ENCODE measurements at places on chromosomes 12 and 14. TPM values are rescaled to one million over a fixed set of nuclear protein-coding genes. Genes with fewer than 3 reads are reported as not detected.
A peak's percentile ranks its signal among the peaks of the same experiment; 100 is the strongest.

DNA sequence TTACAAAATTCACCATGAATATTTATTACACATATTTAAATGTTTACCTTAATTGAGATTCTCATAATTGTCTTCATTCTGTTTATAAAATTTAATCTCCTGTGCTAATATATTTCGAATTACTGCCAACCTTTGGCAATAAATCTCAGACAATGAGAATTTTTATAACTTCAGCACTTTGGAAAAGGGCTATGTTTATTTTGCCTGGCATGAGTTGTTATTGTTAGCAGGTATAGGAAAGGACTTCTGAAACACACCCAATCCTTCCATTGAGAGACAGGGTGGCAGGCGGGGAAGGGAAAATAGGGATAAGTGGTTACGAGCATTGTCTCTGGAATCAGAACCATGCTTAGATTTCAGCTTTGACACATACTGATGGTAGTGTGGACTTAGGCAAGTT is 12.1 kb upstream of the MSRB3 start:
- DNase-seq, result no peak

GRCh38 chr14:96999654-97000155 is 202.5 kb downstream of the VRK1 start:
- no peak for DNase-seq

- DNase-seq, result no peak
These were observed 1845.8 kb upstream of the SEL1L start for GRCh38 chr14:83379436-83379835.

DNA sequence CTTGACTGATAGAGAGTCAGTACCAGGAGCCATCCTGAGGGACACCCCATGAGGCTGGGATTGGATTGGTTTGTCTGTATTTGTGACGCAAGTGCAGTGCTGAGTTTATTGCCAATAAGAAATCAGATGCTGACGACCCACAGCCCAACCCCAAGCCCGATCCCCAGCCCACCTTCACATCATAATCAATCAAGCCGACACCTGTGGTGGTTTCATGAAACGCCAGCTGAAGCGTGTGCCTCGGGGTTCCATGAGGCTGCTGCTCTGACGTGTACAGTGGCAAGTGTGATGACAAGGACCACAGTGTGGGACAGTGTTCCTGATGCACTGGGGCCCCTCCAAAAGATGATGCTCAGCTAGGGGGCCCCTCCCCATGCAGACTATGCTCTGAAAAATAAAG is 62.1 kb upstream of the C14orf180 start:
- DNase-seq, result no peak

- DNase-seq, result peak; percentile 60
These were observed 1.9 kb downstream of the TGFB3 start for GRCh38 chr14:75979648-75980565.

DNA sequence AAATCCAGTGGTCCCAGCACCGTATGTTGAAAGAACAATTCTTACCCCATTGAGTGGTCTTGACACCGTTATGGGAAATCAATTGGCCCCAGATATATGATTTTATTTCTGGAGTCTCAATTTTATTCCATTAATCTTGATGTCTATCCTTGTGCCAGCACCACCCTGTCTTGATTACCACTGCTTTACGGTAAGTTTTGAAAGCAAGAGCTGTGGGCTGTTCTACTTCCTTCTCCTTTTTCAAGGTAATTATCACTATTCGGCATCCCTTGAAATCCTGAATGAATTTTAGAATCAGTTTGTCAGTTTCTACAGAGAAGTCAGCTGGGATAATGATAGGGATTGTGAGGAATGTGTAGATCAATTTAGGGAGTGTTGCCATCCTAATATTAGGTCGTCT is 160.8 kb upstream of the SFSWAP start:
- DNase-seq, result no peak

DNA sequence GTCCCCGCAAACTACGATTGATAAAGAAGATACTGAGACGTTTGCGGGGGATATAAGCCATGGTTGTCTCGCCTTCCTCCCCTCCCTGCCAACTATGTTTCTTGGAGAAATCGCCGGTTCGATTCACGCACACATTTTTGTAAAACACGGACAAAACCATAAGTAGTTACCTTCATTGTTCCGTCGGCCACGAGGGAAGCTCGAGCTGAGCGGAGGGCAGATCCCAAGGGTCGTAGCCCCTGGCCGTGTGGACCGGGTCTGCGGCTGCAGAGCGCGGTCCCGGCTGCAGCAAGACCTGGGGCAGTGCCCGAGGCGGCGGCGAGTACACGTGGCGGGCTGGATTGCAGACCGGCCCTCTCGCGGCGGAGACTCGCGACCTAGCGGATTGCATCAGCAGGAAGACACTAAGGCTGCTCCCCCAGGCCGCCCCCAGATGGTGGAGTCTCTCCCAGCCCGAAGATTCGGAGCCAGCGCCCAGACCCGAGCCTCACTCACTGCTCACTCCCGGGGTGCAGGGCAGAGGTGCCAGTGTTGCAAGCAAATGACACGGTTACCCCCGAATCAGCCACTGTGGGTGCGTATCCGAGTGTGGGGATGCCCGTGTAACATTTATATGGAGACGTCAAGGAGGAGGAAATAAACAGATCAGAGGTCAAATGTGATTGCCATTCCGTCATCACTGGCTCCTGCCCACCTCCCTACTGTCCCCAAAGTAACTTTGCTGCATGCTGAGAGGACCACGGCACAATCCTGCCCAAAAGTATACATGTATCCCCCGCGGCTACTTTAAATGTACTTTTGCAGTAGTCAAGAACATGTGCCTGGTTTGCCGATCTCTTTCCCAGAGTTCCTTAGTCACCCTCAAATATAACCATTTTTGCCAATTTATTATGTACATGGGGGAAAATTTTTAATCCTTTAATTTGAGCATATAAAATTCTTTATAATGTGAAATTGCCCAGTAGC is at the start of gene BCAT1:
BCAT1 (minus strand) TSS at position 345 of the 966 bp plus-strand sequence; CDS start at position 176, 169 bp downstream.
- DNase-seq, result peak; percentile 86

DNA sequence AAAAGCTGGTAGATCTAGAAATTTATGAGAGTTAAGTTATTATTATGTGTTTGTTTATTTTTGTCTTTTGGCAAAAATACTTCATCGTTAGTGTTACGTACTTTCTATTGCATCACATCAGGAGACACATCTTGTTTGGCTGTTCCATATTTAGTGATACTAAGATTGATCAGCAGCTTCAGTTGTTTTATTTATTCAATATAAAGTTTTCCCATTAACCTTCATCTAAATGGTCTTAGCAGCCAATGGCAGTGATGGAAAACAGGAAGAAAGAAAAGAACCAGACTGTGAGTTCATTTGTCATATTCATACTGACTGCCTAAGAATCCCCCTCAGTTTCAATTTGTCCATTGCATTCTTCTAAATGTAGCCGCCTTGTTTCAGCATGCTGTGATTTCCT is 122.3 kb downstream of the METTL25 start:
- no peak for DNase-seq

DNA sequence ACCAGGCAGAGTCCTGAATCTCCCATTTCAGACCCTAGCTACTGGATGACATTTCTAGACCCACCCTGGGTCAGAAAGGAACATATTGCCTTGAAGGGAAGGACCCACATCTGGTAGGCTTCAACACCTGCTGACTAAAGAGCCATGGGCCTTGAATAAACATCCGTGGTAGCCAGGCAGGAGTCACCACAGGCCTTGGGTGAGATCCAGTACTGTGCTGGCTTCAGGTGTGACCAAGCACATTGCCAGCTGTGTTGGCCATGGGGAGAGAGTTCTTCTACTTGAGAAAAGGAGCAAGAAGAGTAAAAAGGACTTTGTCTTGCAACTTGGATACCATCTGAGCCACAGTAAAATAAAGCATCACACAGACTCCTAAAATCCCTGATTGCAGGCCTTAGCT is 332.6 kb downstream of the SLC16A7 start:
- no peak for DNase-seq

- no peak for DNase-seq
These were observed 1103.6 kb downstream of the BCL11B start for GRCh38 chr14:98168211-98168985.

DNA sequence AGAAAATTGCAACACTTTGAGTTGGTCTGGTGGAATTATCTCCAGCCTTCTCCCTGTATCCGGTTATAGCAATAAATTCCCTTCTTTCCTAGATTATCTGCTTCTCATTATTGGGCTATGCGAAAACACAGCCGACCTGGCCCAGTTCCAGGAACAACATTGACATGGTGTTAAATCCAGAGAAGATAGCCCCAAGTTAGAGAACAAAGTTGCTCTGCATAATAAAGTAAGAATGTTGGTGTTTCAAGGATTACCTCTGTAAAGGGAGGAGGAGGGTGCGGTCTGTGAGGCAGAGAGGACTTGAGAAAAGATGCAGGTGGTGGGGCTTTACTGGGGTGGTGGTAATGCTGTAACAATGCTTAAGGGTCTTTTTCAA is 12.1 kb downstream of the TCL1A start:
- no peak for DNase-seq

DNA sequence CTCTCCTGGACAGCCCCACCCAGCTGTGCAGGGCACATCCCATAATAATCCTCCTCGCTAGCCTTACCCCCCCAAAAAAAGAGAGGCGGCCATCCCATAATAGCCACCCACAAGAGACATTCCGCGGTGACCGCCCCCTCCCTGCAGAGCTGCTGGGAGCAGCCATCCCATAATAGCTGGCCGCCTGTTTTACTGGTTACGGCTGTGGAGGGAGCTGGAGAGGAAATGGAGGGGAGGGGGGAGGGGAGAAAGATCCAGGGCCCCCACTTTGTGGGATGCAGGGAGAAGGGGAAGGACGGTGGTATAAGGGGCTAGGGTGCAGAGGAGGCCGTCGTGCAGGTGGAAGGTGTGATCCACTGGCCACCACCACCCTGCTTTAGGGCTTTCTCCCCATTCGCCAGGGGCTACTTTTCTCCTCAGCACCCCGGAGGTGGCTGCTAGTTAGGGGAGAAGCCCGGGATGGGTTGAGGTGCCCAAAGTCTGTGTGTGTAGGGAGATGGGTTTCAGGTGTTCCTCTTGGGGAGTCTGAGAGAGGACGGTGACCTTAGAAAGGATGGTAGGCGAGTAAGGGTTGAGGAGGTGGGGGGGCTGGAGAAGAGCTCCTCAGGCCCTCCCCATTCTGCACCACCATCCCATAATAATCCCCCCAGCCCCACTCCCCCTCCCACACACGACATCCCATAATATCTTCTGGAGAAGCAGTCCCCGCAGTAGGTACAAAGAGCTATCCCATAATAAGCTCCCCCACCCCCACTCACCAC is 6.0 kb upstream of the CHD4 start:
- peak; percentile 83 for DNase-seq

DNA sequence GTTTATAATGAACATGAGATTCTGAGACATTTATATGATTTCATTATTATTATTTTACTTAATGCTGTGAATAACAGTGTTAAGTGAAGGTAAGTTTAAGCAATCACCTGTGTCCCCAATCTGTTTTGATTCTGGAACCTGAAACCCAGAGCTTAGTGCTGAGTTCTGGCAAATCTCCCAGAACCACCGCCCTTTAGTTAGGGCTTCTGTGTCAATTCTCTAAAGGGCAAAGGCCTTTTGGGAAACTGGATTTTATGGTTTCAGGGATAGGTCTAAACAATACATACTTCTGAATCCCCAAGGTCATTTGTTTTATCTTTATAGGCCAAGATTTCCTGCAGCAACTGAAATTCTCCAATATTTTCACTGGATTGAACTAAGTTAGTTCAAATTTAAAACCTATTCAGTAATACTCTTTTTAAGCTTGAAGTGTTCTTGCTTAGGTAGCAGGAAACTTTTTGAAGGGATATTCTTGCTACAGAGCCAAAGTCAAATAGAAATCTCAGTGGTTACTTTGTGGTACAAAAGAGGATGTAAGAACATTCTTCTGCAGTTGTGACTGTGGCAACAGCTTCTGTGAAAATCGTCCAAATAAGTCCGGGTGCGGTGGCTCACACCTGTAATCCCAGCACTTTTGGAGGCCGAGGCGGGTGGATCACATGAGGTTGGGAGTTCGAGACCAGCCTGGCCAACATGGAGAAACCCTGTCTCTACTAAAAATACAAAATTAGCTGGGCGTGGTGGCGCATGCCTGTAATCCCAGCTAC is 10.0 kb upstream of the PKP2 start:
- no peak for DNase-seq

DNA sequence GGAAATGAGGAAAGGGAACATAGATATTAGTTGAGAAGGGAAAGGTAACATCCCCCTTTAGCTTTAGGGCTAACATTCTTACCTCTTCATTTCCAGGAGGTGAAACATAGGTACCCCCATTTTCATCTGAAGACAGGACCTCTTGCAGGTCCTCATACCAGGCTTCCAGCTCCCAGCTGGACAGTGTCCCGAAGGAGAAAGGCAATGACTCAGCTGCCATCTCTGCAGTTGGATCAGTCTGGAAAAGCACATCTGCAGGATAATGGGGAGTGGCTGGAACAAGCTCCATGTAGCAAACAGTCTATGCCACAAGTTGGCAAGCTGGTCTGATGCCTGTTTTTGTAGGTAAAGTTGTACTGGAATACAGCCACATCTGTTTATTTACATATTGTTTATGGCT is 3.1 kb downstream of the DDIT3 start:
- no peak for DNase-seq

- peak; percentile 66 for DNase-seq
These were observed 27.4 kb downstream of the DTX1 start for GRCh38 chr12:113083863-113084435.

GRCh38 chr14:89956661-89957009 is 908 bp downstream of the TDP1 start:
- no peak for DNase-seq

GRCh38 chr14:101349108-101349507 is 212.2 kb upstream of the DIO3 start:
- no peak for DNase-seq

- no peak for DNase-seq
These were observed 18.6 kb downstream of the PPFIBP1 start for GRCh38 chr12:27542628-27543027.

- no peak for DNase-seq
These were observed 25.0 kb upstream of the COCH start for GRCh38 chr14:30849354-30849753.

DNA sequence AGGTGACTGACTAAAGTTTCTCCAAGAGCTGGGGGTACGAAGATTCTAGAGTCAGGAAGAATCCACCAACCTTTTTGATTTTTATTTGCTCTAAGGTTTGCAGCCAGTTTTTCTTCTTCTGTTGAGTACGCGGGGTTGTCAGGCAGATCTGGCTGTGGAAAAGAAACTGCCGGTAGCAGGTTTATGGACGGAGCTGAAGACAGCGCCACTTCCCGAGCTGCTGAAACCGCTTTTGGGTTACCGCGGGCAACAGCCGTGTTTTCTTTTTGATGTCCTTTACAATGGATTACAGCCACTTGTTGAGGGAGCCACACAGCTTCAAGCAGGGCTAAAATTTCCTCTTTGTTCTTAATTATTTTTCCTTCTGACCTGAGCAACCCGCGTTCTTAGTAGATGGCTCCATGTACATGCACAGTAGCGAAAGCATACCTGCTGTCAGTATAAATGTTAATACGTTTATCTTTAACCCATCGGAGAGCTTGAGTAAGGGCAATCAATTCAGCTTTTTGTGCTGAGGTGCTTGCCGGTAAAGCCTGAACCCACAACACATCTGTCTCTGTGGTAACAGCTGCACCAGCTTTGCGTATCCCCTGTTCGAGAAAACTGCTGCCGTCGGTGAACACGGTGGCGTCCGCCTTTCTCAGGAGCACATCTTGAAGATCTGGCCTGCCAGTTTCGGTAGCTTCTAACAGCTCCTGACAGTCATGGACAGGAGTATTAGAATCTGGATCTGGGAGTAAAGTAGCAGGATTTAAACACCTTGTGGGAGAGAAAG is 674.3 kb downstream of the TMEM121 start:
- DNase-seq, result no peak

The CLECL1 gene
- total RNA-seq, result not detected

The ALKBH2 gene
- total RNA-seq, result 7.2 TPM

The TAS2R14 gene
- 0.75 TPM for total RNA-seq

The TSPAN9 gene
- 156 TPM for total RNA-seq

The KCNC2 gene
- not detected for total RNA-seq

The PARPBP gene
- total RNA-seq, result 0.24 TPM

The TMEM30B gene
- total RNA-seq, result 0.27 TPM

The LTB4R gene
- 1.8 TPM for total RNA-seq

The SYT1 gene
- total RNA-seq, result 0.38 TPM

Measured in Right ventricle myocardium superior (tissue), 1 donor.